ENCODE measurements at places on chromosomes 12 and 14.

- no peak for DNase-seq
Measured at GRCh38 chr12:43973993-43974392, 138.1 kb downstream of the TMEM117 start.

DNA sequence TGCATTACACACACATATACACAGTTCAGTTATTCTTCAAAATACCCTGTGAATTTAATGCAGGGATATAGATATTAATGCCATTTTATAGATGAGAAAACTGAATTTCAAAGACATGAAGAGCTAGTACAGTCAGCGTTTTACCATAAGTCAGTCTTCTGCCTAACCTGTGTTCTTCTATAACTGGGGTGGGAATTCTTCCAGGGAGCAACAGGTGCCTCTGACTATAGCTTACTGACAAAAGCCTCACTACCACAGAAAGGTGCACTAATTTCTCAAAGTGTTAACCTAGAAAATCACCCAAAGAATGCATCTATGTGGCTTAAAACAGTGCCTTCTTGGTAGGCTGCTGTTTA, 84.4 kb downstream of the STXBP6 start:
- no peak for DNase-seq

DNA sequence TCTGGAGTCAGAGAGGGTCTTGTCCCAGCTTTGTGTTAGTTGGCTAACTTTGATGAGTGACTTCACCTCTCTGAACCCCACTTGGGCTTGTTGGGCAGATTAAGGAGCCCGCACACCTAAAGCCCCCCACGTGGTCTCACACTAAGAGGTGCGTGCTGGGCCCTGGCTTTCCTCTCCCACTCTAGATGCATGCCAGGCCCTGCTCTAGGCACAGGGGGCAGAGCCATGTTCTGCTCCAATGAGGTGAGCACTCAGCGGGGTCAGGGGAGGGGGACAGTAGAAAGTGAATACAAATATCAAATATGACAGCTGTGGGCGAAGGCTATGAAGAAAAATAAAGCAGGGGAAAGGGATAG, 119.0 kb downstream of the GCH1 start:
- DNase-seq, result no peak

DNA sequence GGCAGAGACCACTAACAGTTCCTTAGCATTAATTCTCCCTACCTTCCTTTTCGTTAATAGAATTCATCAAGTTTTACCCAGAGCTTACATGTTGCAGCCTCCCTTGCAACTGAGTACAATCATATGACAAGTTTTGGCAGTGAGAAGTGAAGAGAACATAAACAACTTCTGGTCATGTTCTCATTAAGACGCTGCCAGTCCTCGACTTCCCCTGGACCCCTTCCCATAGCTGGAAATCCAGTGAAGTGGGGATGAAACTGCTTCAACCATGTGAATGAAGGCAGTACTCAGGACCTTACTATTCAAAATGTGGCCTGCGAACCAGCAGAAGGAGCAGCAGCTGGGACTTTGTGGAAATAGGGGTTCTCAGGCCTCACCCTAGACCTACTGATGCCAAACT, 133.9 kb downstream of the SPTSSA start:
- DNase-seq, result no peak

- no peak for DNase-seq
Measured at GRCh38 chr12:104672501-104673265, 215.9 kb downstream of the CHST11 start.

All from lower leg skin (tissue), 4 donors.